ENCODE measurements at places on chromosomes 2 and 18. TPM values are rescaled to one million over a fixed set of nuclear protein-coding genes. Genes with fewer than 3 reads are reported as not detected.

Gene CDKL4
- 0.11 TPM for total RNA-seq

Gene REG1B
- not detected for total RNA-seq

Gene ANKRD62
- not detected for total RNA-seq

Gene GULP1
- total RNA-seq = not detected

Gene SAP130
- 33.1 TPM for total RNA-seq

Gene CFC1B
- not detected for total RNA-seq

Gene RPRM
- total RNA-seq = not detected

Gene GALR1
- total RNA-seq = not detected

Gene TMEM200C
- total RNA-seq = not detected

Gene TTR
- not detected for total RNA-seq

Gene KCNG2
- not detected for total RNA-seq

Gene UCN
- 0.94 TPM for total RNA-seq

Gene MC2R
- total RNA-seq = not detected

Gene CCDC178
- not detected for total RNA-seq

Gene DUSP19
- 1.6 TPM for total RNA-seq

Gene ALPI
- not detected for total RNA-seq

Gene LIMS3
- total RNA-seq = not detected

Gene STARD6
- total RNA-seq = not detected

Gene GALNT13
- not detected for total RNA-seq
